ENCODE measurements at places on chromosomes 1 and 21.

DNA sequence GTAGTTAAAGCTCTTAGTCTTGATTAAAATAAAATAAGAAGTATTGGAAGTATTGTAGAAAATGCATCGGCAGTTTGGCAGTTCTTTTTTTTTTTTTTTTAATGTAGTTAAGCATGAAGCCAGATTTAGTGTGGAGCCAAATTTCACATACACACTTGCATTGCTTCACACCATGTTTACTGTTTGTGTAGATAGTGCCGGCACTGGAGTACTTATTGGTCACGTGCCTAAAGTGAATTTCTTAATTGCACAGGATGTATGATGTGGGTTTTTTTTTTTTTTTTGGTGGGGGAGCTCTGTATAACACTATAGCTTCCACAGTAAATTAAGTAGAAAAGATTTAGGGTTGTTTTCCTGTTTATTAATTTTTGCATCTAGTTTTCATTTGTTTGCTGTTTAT, 21.2 kb upstream of the TMEM61 start:
- DNase-seq = no peak

DNA sequence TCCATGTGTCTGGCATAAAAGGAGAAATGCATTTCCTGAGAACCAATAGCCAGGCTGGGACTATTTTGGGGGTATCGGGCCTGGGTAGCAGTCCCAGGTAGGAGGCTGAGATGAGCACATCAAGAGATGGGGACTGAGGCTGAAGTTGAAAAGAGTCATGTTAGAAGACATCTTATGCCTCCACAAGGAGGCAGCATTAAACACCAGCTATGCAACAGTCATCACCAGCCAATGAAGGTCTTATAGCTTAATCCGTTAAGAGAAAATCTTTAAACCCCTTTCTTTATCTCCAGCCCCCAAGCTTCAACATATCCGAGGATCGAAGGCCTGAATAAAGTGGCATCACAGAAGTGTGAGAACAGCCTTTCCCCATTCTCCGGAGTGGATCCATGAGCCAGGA, 640.7 kb upstream of the PTBP2 start:
- peak; percentile 8 for DNase-seq

DNA sequence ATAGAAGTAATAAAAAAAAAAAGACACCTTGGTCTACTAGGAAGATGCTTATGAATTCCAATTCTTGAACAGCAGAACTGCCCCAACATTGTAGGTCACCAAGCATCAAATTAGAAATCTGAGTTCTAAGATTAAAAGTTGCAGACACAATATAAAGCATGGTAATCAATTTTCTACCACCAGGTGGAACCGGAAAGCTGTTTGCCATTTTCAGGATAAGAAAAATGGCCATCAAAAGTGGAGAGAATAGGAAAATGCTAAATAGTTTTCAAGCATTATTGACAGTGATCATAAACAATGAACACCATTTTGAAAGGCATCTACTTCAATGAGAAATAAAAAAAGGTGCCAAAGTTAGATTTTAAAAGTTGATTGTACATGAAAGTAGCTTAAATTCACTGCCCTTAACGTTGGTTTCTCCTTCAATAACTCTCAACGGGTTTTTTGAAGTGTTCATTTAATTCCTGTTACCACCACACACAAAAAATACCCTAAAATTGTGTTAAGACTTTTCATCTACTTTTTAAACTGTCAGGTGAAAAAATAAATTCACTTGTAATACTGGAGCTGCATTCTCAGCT, 252.9 kb downstream of the KCNT2 start:
- DNase-seq = peak; percentile 45

- no peak for DNase-seq
Observed at GRCh38 chr1:41431490-41432350, 52.8 kb downstream of the EDN2 start.

GRCh38 chr1:201649761-201650622, 111.1 kb downstream of the NAV1 start:
- peak; percentile 90 for DNase-seq

- DNase-seq = no peak
Observed at GRCh38 chr1:37828410-37829074, 20.5 kb upstream of the YRDC start.

- DNase-seq = no peak
Observed at GRCh38 chr1:72932025-72932424, 649.7 kb upstream of the NEGR1 start.

GRCh38 chr1:206655471-206655882, 20.1 kb downstream of the DYRK3 start:
- peak; percentile 39 for DNase-seq

Measured in eye (tissue), 1 donor.